ENCODE measurements at places on chromosomes 5 and 9.

- DNase-seq: peak; percentile 44
Measured at GRCh38 chr9:112104401-112104800, 70.7 kb downstream of the SUSD1 start.

DNA sequence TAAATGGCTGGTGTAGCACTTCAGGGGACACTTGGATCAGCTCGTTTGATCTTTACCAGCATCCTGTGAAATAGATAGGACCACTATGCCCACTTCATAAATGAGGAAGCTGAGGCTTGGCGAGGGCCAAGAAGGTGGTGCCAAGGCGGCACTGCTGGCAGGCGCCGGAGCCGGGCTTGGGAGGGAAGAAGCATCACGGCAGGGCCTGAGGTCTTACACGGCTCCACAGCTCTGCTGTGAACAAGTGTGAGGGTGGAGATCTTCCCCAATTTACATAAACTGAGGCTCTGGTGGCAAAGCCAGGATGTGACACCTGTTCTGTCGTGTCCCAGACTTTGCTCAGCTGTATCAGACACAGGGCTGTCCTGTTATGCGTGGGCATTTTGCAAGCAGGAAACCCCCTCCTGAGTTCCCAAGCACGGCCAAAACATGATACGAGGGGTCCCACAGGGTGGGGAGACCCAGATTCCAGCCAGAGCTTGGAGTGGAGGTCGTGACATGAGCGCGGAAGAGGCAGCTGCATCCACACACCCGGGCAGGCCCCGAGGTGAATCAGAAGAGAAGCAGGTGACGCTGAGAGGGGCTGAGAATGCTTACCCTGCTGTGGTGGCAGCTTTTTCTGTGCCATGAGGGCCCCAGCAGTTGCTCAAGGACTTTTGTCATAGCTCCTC lies 117.5 kb upstream of the BOD1 start:
- no peak for DNase-seq

DNA sequence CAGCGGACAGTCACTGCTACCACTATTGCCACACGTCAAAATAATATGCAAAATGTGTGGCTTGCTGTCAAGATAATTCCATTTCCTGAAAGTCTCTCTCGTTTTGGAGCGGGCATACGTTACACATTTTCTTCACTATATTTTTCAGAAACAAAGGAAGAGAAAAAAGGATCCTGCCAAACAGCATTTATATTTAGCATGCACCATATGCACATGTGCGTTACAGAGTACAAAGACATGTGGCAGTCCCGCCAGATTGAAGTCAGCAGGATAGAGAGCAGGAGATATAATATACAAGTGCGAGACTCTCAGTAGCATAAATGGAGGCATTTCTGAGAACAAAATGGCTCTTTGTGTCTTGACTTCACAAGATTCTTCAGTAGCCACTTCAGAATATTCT lies 221.6 kb upstream of the KIF2A start:
- no peak for DNase-seq

DNA sequence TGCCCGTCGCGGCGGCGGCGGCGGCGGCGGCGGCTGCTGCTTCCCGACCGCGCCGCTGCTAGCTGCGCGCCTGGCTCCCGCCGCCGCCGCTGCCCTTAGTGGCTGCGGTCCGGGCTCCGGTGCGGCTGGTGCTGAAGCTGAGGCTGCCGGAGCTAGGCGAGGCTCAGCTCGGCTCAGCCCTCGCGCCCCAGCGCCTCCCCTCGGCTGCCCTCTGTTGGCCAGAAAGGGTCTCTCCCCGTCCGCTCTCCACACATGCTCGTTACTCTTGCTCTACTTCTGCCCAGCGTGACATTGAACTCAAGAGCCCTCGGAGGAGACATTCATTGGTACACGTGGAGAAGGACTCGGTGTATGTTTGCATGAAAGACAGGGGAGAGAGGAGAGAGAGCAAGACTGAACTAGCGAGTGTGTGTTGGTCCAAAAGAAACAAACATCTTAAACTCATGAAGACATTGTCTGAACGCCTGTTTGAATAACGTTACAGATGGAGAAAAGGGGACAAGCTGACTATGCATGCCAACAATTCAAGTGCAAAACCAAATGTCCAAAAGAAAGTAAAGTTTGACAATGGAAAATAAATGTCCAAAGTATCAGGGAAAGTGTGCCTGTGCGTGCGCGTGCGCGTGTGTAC lies at the start of gene HCN1:
Gene HCN1 (minus strand): TSS at position 175 of the 631 bp plus-strand sequence.
- peak; percentile 90 for DNase-seq

- no peak for DNase-seq
Measured at GRCh38 chr9:115978659-115979096, 174.9 kb upstream of the PAPPA start.

GRCh38 chr9:128288273-128289004 lies 12.4 kb downstream of the SWI5 start:
- DNase-seq: no peak

DNA sequence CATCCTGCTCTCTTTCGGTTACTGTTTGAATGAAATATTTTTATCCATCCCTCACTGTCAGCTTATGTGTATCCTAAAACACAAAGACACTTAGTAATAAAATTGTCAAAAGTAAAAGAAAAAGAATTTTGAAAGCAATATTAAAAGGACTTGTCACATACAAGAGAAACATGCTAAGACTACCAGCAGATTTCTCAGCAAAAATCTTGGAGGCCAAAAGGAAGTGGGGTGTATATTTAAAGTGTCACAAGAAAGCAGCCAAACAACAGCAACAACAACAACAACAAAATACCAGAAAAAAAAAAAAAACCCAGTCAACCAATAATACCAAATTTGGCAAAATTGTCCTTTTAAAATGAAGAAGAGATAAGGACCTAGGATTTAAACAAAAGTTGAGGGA lies 678.7 kb upstream of the TYRP1 start:
- no peak for DNase-seq

Data from NCI-H82 (cell line).